ENCODE measurements at places on chromosomes 13 and 19.

DNA sequence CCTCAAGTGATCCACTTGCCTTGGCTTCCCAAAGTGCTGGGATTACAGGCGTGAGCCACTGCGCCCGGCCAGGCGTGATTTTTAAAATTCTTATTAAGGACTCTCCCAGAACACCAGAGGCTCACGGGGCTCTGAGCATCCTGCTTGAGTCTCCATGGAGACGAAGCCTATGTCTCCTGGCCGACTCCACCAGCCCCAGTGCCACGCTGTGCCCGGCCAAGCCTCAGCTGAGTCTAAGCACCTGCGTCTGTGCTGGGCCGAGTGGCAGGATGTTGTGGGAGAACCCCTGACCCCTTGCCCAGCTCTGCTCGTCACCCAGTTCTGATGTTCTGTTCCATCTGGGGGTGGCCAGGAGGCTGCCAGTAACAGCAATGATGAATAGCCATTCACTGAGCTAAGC, 3.9 kb upstream of the CELF5 start:
- no peak for DNase-seq

DNA sequence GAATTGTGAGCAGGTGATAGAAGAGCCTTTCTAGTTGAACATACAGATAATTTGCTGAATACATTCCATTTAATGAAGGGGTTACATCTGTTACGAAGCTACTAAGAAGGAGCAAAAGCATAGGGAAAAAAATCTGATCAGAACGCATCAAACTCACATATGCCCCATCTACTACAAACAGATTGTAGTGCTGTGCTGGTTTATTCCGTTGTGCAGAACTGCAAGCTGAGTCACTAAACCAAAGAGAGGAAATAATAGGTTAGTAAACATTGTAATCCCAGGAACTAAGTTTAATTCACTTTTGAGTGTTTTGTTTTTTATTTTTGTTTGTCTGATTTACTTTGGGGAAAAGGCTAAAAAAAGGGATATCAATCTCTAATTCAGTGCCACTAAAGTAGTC, 136.3 kb downstream of the CDK8 start:
- no peak for DNase-seq

- no peak for DNase-seq
These were observed 583.1 kb downstream of the EFNB2 start for GRCh38 chr13:105952233-105952972.

DNA sequence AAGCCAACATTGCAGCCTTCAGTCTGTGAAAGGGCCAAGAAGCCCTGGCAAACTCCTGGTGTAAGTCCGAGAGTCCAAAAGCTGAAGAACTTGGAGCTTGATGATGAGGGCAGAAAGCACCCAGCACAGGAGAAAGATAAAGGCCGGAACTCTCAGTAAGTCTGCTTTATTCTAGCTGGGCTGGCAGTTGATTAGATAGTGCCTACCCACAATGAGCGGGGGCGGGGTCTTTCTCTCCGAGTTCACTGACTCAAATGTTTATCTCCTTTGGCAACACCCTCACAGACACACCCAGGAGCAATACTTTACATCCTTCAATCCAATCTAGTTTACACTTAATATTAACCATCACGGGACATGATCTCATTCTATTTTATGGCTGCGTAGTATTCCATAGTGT, 1317.1 kb downstream of the SLITRK1 start:
- DNase-seq: peak; percentile 89

- DNase-seq: peak; percentile 39
These were observed 46.8 kb downstream of the TEX26 start for GRCh38 chr13:30978981-30979956.

DNA sequence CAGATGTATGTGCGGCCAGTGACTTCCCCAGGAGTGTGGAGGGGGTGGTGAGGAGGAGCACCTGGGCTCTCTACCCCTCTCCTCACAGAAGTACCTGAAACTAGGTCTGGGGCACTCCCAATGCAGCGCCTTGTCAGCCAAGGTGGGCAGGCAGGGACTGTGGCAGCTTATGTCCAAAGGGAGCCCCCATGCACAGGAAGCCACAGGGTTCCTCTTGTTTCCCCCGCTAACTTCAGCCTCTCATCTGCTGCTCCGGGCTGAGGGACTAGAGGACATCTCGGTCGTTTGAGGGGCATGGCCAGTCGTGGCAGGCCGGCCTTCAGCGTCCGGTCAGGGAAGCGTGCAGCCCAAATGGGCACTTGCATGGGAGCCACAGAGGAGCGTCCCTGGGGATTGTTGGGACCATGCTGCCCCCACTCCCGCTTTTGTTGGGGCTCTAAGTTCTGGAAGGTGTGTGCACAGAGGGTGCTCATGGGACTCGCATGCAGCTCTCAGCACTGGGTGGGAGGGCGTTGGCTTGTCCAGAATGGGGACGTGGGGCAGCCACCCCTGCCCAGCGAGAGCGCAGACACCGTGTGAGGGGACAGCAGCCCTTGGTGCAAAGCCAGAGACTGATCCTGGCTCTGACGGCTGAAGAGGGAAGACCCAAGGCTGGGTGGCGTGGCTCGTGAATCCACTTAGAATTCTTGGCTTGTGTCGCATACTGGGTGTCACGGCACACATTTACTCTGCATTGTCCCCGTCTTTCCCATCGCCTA, 16.6 kb upstream of the NPAS1 start:
- no peak for DNase-seq

- no peak for DNase-seq
These were observed 13.6 kb upstream of the FBXO17 start for GRCh38 chr19:38989066-38989605.

GRCh38 chr13:21058361-21058760, 3.0 kb downstream of the LATS2 start:
- DNase-seq: peak; percentile 58

- no peak for DNase-seq
These were observed 2.0 kb upstream of the ZBTB45 start for GRCh38 chr19:58521651-58522050.

GRCh38 chr13:36323951-36324566, 22.1 kb downstream of the SPART start:
- DNase-seq: no peak

- DNase-seq: no peak
These were observed 149.8 kb downstream of the ZNF536 start for GRCh38 chr19:30521937-30522336.

- DNase-seq: peak; percentile 65
These were observed 14.2 kb downstream of the ZNF274 start for GRCh38 chr19:58196901-58197616.

DNA sequence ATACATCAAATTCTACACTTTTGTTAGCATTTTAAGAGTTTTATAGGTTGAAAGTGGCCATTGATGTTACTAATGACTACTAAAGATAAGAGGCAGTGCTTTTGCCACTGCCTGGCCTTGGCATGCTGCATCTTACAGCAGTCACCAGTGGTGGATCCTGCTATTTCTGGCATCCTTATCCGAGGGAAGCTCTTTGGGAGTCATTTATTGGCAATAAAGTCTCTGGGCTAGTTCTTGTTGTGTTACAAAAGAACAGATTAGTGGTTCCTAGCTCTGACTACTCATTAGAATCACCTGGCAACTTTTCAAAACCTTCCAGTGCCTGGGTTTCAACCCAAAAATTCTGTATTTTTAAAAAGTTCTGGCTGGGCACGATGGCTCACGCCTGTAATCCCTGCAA, 94.5 kb downstream of the ZMYM2 start:
- DNase-seq: no peak

DNA sequence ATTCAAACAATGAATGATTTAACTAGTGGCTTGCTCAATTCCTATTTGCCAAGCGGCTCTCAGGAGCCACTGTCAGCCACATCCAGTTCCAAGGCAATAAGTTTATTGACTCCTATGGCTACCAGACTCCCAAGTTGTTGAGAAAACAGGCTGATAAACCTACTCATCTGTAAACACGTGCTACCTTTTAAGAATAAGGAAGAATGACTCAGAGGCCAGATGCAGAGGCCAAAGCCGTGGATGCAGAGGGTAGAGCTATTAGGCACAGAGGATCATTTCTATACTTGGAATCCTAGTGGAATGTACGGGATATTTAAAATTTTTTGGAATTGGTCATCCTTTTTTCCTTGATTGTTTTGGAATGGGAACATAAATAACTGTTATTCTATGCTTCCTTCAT, 1921.1 kb downstream of the OLFM4 start:
- no peak for DNase-seq

- no peak for DNase-seq
These were observed 506.2 kb downstream of the GPC5 start for GRCh38 chr13:91904597-91904996.

GRCh38 chr13:32205431-32206096, 109.6 kb downstream of the ZAR1L start:
- DNase-seq: peak; percentile 76

- peak; percentile 45 for DNase-seq
These were observed 34.3 kb downstream of the ZNF536 start for GRCh38 chr19:30406220-30407067.

DNA sequence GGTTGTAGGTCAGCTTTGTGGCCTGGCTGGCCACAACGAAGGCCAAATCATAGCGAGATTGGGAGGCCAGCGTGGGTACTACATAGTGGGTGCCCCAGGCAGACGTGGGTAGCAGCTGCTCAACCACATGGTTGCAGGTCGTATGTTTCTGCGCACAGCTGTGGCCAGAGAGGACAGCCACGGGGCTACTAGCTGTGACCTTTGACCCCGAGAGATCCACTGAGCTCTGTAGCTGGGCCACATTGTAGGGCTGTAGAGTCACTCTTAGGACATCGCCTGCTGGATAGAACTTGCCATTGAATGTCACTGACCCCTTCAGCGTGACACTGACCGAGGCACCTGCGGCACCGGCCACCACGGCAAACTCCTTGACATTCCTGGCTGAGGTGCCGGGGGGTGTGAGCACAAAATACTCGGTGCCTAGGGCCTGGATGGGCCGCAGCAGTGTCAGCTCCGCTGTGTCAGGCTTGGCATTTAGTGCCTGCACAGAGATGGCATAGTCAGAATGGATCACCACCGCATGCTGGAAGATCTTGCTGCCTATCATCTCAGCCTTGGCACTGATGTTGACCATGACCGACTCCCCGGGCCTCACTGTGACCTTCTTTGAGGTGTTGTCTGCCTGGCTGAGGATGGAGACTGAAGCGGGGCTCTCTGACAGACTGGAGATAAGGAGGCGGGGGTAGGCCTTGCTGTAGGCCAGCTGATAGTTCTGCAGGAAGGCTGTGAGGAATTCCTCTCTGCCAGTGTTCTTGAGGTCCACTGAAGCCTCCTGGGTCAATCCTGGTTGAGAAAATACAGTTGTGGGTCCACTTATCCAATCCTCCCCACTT, 6.7 kb downstream of the FCGBP start:
- DNase-seq: no peak

- no peak for DNase-seq
These were observed 59.7 kb upstream of the TRPC4 start for GRCh38 chr13:37929308-37929707.

GRCh38 chr19:31214086-31214485, 135.2 kb downstream of the TSHZ3 start:
- DNase-seq: peak; percentile 96

GRCh38 chr13:24672141-24673132, 7.8 kb upstream of the ATP12A start:
- no peak for DNase-seq

DNA sequence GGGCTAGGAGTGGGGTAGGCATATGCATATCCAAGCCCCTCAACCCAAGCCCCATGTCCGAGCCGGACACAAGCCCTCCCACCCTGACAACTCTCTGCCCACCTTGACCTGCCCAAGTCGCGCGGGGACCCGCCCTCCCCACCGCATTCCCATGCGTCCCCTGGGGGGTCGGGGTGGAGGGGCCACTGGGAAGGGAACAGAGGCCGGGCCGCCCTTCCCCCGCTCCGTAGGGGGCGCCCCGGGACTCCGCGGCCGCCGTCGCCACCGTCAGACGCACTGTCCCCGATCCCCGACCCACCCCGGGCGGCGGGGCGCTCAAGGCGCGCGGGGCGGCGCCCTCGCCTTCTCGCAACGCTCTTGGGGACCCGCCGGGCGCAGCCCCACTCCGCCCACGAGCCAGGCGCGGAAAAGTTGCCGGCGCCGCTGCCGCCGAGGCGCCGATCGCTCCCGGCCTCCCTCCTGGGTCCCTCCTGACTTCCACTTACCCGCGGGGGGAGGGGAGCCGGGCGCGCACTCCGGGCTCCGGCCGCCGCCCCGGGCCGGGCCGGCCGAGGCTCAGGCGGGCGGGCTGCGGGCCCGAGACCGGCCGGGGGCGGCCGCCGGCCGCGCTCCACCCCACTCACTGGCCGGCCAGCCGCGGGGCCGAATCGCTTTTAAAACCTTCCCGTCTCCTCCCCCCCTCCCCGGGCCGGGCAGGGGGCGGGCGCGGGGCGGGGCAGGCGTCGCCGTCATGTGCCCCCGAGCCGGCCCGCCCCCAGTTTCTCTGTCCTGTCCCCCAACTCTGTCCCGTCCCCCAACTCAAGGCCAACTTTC, 34.4 kb upstream of the NANOS3 start:
- DNase-seq: peak; percentile 87

GRCh38 chr13:72101768-72102400, 234.9 kb upstream of the DACH1 start:
- DNase-seq: no peak

- DNase-seq: peak; percentile 73
These were observed 32.6 kb downstream of the RUBCNL start for GRCh38 chr13:46354156-46355087.

DNA sequence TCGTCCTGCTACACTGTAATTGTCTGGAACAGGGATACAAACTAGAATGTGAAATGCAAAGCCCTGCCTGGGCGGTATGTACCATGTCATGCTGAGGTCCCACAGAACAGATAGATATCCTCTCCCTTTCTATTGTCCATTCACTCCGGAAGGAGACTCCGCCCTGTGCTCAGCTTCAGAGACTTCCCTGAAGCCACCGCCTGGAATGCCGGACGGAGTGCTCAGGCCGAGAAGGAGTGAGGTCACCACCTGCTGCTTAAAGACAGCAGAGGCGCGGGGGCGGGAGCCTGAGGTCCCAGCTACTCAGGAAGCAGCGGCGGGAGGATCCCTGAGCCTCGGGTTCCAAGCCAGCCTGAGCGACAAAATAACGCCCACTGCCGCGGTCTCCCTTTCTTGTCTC, 890 bp upstream of the ZNF611 start:
- DNase-seq: no peak

DNA sequence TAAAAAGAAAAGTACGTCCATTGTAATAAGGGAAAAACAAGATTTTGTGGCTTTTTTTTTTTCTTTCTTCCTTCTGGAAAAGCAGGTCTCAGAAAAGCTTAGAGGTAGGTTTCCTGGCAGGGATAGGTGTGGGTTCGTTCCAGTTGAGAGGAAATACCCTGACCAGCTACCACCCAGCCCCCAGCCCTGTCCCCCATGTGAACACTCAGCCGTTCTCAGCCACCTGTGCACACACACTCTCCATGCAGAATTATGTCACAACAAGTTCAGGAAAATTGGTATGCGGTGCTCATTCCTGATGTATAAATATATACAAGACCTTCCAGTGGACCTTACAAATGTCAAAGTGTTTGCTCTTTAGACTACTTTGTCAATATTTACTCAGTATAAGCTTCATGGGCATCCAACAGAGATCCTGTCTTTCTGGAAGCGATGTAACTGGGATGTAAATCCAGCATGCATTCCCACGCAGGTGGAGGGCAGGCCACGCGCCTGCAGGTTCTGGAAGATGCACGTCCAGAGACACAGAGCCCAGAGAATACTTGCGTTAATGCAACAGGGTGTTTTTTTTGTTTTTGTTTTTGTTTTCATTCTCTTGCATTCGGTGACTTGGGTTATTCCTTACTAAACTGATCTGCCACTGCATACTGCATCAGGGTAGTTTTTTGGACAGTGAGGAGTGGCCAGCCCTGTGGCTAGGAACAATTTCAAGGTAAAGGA, 68.8 kb downstream of the TSHZ3 start:
- no peak for DNase-seq

Measured in hematopoietic multipotent progenitor cell treated with erythropoietin and hydrocortisone succinate and interleukin-3 and kit ligand, for 4 days (in vitro differentiated cells).